ENCODE measurements at places on chromosomes 3 and 15. TPM values are rescaled to one million over a fixed set of nuclear protein-coding genes. Genes with fewer than 3 reads are reported as not detected.

PSTPIP1 gene
- total RNA-seq = 0.36 TPM

ARGFX gene
- not detected for total RNA-seq

ZNF860 gene
- total RNA-seq = 0.56 TPM

SLC25A20 gene
- 29.2 TPM for total RNA-seq

FBLN2 gene
- total RNA-seq = 10.8 TPM

ZNF662 gene
- total RNA-seq = 0.54 TPM

COL6A5 gene
- not detected for total RNA-seq

SLC22A14 gene
- not detected for total RNA-seq
